Fibroblast of skin of right quadriceps (primary cell): ENCODE measurements at places on chromosomes 3 and 15.
A peak's percentile ranks its signal among the peaks of the same experiment; 100 is the strongest.

GRCh38 chr3:148309390-148310035 lies 388.2 kb upstream of the AGTR1 start:
- peak; percentile 57 for DNase-seq

GRCh38 chr3:192642651-192643050 lies 84.7 kb downstream of the FGF12 start:
- DNase-seq = no peak

DNA sequence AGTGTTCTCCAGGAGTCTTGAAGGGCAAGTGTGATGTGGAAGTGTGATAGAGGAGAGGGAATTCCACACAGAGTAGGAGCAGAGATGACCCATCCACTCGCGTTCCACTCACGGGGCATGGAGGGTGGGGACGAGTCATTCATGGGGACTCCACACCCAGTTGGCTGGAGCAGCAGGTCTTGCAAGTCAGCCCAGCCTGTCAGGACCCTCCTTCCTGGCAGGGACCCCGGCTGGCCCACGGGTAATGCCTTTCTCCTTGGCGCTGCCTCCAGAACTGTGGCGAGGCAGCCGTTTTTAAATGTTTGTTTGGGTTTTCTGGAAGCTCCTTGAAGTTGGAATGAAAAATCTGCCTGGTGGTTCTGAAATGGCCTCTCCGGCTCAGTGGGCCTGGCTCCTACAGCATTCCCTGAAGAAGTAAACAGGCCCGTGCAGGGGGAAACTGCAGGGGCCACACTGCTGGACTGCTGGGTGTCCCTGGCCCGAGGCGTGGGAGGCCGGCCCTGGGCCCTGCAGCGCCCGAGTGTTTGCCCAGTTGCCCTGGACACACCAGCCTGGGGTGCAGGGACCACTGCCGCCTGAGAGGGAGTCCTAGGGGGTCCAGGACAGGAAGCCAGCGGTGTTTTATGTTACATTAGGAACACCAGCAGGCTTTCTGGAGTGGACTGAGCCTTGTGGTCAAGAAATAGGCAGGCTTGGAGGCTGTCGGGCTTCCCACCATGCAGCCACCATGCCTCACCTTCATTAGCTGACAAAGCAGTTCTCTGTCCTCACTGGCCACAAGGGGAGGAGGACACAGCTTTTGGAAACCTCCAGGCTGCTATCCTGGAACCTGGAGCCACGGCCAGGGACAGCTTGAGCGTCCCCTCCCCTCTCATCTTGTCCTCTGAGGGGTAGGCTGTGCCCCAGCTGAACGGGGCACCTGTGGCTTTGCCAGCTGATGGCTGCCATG lies 61.3 kb downstream of the CEMIP start:
- no peak for DNase-seq

DNA sequence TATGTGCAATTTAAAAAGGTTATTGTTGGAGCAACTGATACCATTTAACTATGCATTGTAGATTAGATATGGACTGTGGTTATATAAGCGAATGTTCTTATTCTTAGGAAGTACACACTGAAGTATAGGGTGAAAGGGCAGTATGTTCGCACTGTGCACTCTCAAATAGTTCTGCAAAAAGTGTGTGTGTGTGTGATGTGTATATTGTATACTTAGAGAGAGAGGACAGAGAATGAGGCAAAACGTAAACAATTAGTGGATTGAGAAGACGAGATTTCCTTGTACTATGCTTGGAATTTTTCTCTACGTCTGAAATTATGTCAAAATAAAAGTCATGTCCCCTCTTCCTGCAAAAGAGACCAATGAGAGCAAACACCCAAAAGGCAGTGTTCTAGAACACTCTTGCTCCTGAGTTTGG lies 30.4 kb downstream of the LSM3 start:
- DNase-seq = peak; percentile 71

- DNase-seq = no peak
These were observed 4.2 kb upstream of the EFCAB12 start for GRCh38 chr3:129432671-129433070.

- peak; percentile 79 for DNase-seq
These were observed 13.0 kb upstream of the PHLDB2 start for GRCh38 chr3:111846039-111846438.

- DNase-seq = no peak
These were observed 19.4 kb downstream of the SLC6A11 start for GRCh38 chr3:10835406-10835805.

DNA sequence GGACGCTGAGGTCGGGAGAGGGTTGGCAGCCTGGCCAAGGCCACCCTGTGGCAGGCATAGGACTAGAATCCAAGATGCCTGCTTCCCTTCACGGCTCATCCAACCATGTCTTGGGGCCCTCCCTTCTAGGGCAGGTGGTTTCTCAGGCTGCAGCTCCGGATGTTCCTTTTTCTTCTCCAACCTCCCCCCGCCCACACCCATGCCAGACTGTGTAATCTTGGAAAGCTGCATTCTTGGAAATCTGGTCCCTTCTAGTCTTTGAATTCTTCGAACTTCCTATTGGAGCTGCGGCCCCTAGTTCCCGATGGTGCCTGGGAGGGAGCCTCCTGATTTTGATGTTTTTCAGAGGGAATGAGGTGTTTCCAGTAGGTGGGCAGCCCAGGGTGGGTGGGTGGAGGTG lies 109.8 kb downstream of the FBLN2 start:
- no peak for DNase-seq

DNA sequence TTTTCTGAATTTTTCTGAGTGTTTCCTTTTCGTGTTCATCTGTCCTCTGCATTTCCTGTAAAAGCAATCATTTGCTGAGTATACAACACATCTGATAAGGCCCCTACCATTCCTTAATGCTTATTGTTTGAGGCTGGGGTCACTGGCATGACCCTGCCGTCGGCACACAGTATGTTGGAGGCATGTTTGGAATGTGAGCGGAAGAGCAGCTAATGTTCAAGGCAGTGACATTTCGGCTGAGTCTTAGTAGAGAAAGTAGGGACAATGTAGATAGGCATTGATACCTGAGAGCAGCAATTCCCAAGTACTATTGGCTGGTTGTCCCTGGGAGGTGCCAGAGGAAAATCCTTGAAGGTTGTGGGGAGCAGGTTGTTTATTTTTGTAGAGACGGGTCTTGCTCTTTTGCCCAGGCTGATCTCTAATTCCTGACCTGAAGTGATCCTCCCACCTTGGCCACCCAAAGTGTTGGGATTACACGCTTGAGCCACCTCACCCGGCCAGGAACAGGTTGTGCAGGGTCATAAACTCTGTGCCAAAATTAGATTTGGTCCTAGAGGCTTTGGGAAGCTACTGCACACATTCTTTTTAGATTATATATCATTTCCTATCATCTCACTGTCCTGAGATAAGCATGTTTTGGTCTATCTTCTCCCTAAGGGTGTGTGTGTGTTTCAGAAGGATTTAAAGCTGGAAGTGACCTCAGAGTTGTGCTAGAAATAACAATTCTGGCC lies 13.5 kb downstream of the PTPN23 start:
- DNase-seq = peak; percentile 42

DNA sequence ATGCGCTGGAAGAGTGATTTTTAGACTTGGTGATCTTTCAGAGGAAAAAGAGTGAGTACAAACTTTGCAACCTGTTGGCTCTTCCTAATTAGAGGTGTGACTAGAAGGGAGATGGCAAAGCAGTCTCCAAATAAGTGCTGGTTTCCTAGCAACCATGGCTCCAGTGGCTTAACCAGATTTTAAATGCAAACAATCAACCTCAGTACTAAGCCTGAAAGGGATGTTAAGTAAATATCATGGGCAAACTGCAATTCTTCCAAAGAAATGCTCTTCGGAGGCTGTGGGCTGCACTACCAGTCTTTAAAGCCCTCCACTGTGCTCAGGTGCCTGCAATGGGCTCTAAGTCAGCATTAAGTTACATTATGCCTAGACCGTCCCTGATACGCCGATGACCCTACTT lies 678.1 kb upstream of the CCDC54 start:
- no peak for DNase-seq

DNA sequence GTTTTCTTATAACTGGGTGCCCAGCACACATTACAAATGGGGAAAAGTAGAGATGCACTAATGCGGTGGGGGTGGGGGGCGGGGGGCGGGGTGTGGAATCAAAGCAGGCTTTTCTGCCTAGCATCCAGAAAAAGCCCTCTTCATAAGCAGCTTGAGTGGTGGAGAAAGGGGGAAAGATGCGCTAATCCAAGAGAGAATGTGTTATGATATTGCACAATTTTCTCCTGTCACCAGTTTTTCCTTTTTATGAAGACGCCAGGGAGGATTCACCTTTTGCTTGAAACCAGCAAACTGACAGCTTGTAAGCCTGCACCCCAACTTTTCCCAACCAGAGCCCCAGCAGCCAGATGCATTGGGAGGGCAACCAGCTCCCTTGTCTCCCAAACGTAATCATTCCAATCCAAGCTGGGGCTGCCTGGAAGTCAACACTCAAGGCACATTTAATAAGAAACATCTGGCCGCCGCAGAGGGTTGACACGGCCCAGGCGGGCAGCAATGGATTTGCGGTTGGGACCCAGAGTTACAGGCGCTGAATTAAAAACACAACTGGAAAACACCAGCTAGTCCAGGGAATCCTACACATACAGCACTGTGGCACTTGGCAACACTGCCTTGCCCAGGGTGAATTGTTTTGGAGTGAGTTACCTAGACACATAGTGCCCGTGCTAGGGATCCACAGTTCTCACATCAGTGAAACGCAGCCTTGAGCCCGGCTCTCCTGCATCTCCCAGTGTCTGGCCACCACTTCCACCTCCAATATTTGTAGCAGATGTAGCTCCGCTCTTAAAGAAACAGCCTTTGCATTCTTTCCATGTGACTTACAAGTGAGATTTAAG lies 218.5 kb upstream of the PRICKLE2 start:
- peak; percentile 88 for DNase-seq

DNA sequence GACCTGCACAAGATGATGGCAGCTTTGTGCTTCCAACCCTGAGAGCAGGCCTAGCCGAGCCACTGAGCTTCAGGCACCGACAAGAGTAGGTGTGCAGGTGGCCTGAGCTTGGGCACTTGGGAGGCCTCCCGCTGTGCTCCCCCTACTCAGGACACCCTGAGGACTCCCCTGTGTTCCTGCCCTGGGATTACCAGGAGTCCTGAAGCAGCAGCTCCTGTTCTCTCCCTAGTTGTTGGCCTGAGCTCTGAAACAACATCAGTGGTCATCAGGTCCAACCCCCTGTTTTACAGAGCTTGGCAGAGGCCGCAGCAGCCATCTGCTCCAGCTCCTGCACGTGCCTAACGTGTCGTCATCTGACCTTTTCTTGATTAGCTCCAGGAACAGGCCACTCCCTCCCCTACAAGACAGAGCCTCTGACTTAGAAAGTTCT lies 8.0 kb upstream of the MESP2 start:
- DNase-seq = no peak

DNA sequence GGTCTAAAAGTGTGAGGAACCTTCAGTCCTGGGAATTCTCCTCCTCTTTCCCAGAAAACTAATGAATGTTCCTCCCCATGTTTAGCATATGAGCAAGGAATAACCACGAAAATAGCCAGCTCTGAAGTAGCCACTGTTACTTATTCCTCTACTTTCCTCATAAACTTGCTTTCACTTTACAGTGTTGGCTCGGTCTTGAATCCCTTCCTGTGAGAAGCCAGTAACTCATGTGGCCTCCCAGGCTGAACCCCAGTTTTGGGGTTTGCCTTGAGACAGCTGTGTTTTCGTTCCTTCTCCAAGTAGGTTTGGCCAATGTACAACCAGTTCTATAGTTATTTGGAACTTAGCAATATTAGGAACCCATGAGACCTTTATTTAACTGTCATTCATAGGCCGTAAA lies 195.0 kb downstream of the CNTN6 start:
- DNase-seq = no peak

DNA sequence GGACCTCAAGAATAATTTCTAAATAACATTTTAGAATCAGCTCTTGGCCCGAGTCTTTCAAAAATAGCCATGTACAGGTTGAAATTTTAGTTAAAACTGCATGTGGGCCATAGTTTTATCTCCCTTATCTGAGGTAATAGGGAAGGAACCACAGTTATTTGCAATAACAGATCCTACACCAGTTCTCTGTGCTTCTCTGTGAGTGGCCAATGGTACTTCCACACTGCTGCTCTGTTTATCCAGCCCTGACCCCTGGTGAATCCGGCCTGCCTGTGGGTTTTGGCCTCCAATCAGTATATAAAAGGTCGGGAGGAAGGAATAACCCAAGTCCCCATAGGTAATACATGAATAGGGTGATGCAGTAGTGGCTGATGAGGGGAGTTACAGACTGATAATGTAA lies 48.0 kb upstream of the TNIK start:
- no peak for DNase-seq

GRCh38 chr15:94229591-94230369 lies 1.6 kb upstream of the MCTP2 start:
- DNase-seq = no peak

- DNase-seq = no peak
These were observed 76.9 kb downstream of the STAG1 start for GRCh38 chr3:136675150-136675858.

GRCh38 chr3:9550999-9551398 lies 2.6 kb downstream of the LHFPL4 start:
- no peak for DNase-seq

DNA sequence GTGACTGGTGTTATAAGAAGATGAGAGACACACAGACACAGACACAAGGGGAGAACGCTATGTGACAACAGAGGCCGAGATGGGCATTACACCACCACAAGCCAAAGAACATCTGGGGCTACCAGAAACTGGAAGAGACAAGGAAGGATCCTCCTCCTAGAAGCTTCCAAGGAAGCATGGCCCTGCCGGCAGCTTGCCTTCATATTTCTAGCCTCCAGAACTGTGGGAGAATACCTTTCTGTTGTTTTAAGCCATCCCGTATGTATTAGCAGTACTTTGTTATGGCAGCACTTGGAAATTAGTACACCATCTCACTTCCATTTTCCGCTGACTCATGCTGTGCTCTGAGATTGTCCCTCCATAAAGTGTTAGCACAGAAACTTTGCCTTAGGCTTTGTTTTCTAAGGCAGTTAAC lies 38.7 kb upstream of the CA12 start:
- no peak for DNase-seq

DNA sequence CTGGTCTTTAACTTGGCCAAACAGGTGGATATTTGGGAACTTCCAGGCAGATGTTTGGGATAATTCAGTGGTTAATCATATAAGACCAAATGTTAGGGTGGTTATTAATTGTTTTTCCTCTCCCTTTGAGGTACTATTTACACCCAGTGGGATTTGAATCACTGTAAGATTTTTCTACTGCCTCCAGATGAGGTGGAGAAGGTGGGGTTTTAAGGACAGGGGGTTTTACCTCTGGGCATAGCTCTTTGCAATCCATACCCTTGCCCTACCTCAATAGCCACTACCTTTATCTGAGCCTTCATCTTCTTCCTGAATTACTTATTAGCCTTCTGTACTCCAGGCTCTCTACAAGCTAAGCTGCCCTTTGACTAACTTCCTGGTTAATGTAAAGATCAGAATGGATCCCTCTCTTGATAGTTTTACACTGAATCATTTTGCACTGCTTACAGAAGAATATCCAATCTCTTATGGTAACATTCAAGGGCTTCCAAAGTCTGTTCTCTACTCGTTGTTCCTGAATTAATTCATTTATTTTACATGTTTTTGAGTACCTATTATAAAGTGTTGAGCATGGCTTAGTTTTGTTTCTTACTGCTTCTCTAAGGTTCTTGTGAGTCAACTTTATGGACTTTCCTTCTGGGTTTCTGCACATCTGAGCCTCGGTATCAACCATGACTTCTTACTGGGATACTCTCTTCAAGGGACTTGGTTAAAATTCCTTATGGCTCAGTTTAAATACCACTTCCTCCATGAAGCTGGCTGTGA lies 331.2 kb upstream of the TBL1XR1 start:
- DNase-seq = no peak
